Ascending aorta (tissue), 2 donors: ENCODE measurements at places on chromosomes 13 and 19. TPM values are rescaled to one million over a fixed set of nuclear protein-coding genes. Genes with fewer than 3 reads are reported as not detected.

GRCh38 chr13:19618977-19619376, 14.5 kb upstream of the MPHOSPH8 start:
- DNase-seq, result no peak
- H3K27me3 ChIP-seq, result no peaks in the 10 kb centered on the region
- no peak overlapping the region for H3K27ac ChIP-seq
- H3K4me3 ChIP-seq, result no peak overlapping the region

The OVOL3 gene
- total RNA-seq, result not detected

The MYO16 gene
- not detected for total RNA-seq

GRCh38 chr13:41812851-41813250, 148.1 kb downstream of the VWA8 start:
- H3K27ac ChIP-seq, result no peak overlapping the region
- no peaks in the 10 kb centered on the region for H3K4me1 ChIP-seq
- peaks cover 5% of the 10 kb centered on the region for H3K36me3 ChIP-seq
- no peak overlapping the region for H3K4me3 ChIP-seq

The SIGLEC5 gene
- total RNA-seq, result not detected

DNA sequence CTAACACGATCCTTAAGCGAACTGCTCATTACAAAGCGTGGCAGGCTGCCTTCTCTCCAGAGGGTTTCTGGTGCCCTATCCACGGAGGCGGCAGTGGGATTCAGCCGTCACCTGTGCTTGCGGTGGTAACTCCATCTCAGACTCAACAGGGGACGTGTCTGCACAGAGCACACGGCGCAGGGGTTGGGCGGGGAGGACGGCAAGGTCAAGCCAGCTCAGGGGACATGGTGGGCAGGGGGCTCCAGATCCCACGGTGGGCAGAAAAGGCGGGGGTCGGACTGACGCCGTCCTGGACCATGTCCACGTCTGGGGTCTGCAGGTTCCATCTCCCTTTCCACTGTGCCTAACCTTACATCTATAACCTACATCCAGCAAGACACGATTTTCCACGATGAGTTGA, 70.7 kb downstream of the RASA3 start:
- H3K27me3 ChIP-seq, result no peaks in the 10 kb centered on the region
- DNase-seq, result no peak
- peaks cover 50% of the 10 kb centered on the region for H3K4me1 ChIP-seq
- H3K4me3 ChIP-seq, result no peak overlapping the region
- H3K36me3 ChIP-seq, result no peaks in the 10 kb centered on the region

GRCh38 chr19:28494461-28494860, 718.5 kb downstream of the UQCRFS1 start:
- H3K27me3 ChIP-seq, result no peaks in the 10 kb centered on the region
- no peaks in the 10 kb centered on the region for H3K4me1 ChIP-seq
- H3K36me3 ChIP-seq, result no peaks in the 10 kb centered on the region
- H3K27ac ChIP-seq, result no peak overlapping the region
- H3K4me3 ChIP-seq, result no peak overlapping the region

- no peak overlapping the region for H3K4me3 ChIP-seq
- H3K4me1 ChIP-seq, result no peaks in the 10 kb centered on the region
- no peak overlapping the region for H3K27ac ChIP-seq
- no peak for DNase-seq
Observed at GRCh38 chr13:96527497-96527896, 437.6 kb downstream of the HS6ST3 start.
